ENCODE measurements at places on chromosomes 11 and 22.

- DNase-seq, result no peak
These were observed 87.2 kb downstream of the C11orf91 start for GRCh38 chr11:33613404-33613803.

DNA sequence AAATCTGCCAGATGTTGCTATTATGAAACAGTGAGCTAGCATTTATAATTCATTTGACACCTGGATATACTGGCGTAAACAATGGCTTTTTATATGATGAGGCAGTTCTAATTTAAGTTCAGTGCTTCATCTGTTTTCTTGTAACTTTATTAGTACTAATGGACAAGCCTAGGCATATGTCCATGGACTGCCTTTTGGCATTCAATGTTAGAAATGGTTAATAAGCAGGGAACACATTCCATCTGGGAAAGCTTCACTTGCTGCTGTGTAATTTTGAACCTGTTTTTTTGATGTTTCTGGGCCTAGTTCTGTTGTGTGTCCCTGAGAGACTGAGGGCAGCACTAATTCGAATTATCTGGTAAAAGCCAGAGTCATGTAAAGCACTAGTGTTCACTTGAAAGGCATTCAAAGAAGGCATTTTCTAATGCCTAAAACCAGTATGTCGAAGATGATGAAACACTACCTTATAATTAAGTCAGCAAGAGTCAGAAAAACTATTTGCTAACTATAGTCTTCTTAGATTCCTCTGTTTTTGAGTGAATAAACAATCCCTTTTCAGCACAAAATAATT, 138.5 kb downstream of the SWAP70 start:
- DNase-seq, result no peak

- no peak for DNase-seq
These were observed 84.4 kb downstream of the MPPED2 start for GRCh38 chr11:30501744-30502143.

GRCh38 chr22:23769321-23769965, 1.7 kb upstream of the CHCHD10 start:
- DNase-seq, result no peak

- no peak for DNase-seq
These were observed 57.6 kb downstream of the FBXO7 start for GRCh38 chr22:32531931-32532819.

- DNase-seq, result no peak
These were observed 47.5 kb downstream of the PAMR1 start for GRCh38 chr11:35477901-35478300.

DNA sequence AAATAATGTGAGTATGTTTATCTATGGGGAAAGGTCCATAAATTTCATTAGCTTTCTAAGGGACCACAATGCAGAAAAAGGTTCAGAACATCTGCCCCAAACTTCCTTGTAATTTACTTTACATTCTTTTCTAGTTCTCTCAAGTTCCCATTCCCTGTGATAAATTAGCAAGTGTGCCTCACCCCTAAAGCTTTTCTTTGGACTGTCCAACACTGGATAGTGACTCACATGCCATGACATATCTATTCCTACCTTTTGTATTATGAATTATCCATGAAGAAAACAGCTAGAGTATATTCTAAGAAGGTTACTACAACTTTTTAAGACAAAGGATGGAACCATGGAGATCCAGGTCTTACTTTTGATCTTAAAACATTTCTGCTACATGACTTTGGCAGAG, 1.6 kb downstream of the OR51F1 start:
- no peak for DNase-seq

- DNase-seq, result no peak
These were observed 12.0 kb downstream of the UPK3A start for GRCh38 chr22:45296628-45297297.

- no peak for DNase-seq
These were observed 262.7 kb downstream of the JRKL start for GRCh38 chr11:96652516-96652915.

- DNase-seq, result no peak
These were observed 152.7 kb upstream of the BLID start for GRCh38 chr11:122268601-122269130.

DNA sequence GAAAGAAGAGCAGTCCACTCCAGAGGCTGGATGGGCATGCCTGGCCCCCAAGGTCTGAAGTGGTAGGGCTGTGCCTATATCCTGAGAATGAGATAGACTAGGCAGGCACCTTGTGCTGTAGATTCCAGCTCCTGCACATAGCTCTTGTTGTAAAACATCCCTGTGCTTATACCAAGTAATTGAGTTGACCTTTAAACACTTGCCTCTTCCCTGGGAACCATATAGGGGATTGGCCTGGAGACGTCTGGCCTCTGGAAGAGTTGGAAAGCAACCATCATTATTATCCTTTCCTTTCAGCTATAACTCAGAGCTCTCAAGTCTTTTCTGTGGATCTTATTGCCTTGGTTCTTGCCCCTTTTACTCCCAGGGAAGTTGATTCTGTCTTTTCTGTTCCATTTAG, 15.1 kb downstream of the LIMK2 start:
- no peak for DNase-seq

DNA sequence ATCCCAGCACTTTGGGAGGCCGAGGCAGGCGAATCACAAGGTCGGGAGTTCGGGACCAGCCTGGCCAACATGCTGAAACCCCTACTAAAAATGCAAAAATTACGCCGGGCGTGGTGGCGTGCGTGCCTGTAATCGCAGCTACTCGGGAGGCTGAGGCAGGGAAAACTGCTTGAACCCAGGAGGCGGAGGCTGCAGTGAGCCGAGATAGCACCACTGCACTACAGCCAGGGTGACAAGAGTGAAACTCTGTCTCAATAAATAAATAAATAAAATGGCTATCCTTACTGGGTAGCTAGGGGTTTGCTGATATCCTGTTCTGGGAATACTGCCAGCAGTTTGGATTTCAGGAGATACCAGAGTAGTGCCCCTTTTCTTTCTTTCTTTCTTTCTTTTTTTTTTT, 2.4 kb upstream of the RBM14 start:
- DNase-seq, result no peak

DNA sequence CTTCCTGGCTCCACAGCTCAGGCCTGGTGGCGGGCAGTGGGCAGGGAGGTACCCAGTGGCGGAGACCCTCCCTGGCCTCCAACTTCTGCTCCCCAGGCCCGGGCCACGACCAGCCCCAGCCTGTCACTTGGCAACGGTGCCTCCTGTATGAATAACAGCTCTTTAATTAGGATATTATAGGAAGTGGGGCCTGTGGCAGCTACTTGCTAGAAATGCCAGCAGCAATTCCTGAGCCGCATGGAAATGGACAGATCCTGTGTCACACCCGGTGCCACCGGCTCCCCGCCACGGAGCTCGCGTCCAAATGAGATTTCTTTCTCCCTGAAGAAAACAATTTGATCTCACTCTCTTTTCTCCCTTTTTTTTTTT, 104.5 kb downstream of the CHST1 start:
- DNase-seq, result no peak

- DNase-seq, result no peak
These were observed 23.0 kb downstream of the SHANK3 start for GRCh38 chr22:50695421-50696250.

DNA sequence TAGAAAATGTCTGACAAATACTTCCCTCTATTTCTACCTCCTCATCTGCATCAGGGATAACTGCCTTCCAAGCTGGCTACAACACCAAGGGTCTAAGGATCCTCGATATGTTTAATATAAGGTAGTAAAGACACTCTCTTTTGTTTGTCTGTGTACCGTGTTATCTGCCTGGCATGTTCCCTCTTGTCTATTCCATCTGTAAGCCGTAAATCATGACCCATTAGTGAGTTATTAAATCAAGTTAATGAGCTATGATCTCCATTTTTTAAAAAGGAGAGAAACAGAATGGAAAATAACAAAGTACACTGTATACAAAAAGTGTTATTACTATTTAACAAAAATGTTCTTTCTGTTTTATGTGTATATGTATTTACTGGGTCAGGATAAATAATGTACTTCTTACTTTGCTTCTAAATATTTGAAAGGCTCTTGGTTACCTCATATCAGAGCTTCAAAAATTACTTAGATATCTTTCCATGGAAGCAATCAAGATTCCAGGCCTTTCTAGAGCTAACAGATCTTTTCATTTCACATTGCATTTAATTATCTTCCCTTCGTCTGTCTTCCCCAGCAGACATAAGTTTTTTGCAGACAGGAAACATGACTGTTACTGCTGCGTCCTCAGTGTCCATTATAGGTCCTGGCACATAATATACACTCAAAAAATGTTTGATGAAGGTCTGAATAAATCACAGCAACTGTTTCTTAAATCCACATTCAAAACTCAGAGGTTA, 342.6 kb upstream of the CCDC90B start:
- DNase-seq, result no peak

DNA sequence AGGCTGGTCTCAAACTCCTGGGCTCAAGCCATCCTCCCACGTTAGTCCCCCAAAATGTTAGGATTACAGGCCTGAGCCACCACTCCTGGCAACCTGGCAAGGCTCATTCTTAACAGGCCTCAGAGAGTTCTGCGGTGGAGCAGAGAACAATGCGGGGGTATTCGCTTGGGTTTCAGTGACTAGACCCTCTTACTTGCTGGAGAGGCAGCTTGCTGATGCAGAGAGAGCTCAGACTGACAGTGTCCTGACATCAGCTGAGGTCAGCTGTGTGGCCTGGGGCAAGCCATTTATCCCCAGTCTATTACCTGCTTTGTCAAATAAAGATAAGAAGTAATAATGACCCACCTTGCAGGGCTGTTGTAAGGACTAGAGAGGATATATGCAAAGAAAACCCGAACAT, 40.3 kb upstream of the DMC1 start:
- DNase-seq, result no peak

- DNase-seq, result peak; percentile 72
These were observed 16.1 kb upstream of the APOA1 start for GRCh38 chr11:116853461-116854073.

- DNase-seq, result no peak
These were observed 1.2 kb upstream of the ASCL2 start for GRCh38 chr11:2271327-2272227.

GRCh38 chr11:18615628-18616392, 16.2 kb downstream of the MISFA start:
- DNase-seq, result peak; percentile 67

DNA sequence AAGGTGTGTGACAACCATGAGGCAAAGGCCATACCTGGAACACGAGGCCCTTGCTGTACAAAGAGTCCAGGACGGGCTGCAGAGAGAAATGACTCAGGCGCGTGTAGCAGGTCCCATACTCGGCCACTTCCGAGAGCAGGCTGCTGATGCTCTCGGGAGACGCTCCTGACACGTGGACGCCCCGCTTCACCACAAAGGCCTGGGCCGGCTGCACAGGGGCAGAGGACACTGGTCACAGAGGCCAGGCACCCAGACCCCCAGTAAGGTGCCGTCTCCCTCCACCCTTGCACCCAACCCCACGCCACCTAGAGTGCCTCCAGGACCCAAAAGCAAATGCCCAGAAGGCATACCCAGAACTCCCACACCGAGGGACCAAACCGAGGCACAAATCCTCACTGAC, 15.5 kb downstream of the TUBGCP6 start:
- no peak for DNase-seq

DNA sequence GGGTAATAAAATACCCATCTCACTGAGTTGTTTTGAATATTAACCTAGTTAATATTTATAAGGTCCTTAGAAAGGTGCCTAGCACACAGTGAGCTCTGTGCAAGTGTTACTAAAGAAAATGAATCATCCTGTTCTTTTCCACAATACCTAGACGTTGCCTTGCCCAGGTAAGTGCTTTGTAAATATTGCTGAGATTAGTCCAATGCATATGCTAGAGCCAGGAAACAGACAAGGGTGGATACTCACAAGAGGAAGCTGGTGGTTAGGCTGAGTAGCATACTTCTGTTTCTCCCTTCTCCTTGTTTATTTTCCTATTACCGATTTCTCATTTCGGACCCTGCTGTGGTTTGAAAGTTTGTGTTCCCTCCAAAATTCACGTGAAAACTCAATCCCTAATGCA, 58.1 kb upstream of the BARX2 start:
- no peak for DNase-seq

DNA sequence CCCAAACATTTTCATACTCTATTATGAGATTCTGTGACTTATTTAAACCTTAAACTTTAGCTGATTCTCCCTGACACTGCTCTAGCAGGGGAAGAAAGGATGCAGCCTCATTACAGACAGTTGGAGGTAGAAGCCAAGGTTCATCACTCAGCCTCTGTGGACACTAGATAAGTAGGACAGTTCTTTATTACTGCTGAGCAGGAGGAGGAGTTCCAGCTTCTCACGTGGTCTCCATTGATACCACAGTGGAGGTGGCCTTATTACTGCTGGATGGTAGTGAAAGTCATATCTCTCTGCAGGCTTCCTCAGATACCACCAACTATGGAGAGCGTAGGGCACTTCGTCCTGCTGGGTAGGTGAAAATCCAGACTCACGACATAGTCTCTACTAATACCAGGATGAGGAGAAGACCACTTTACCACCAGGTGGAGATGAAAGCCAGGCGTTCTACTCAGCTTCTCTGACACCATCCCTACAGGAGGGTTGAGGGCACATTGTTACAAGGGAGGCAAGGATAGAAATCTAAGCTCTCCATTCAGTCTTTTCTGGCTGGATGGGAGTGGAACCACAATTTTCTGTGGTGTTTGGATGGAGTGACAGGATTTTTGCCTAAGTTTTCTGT, 13.1 kb upstream of the ANGPTL5 start:
- DNase-seq, result no peak

DNA sequence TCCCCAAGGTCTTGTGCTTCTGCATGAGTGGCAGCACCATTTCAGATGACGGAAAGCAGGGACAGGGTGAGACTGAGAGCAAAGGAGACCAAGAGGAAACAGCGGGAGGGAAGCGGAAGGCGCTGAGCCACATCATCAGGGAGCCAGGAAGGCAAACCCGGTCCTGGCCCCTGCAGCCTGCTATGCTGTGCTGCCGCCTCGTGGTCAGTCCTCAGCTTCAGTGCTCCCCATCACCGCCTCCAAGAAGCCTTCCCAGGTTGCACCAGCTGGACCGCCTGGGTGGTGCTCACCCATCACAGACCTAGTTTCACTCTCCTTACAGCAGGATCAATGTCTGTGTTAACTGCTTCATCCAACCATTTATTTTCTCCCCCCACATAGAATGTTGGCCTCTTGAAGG, 73.0 kb upstream of the PHF21B start:
- no peak for DNase-seq

GRCh38 chr11:43648888-43649287, 31.6 kb upstream of the HSD17B12 start:
- DNase-seq, result no peak

DNA sequence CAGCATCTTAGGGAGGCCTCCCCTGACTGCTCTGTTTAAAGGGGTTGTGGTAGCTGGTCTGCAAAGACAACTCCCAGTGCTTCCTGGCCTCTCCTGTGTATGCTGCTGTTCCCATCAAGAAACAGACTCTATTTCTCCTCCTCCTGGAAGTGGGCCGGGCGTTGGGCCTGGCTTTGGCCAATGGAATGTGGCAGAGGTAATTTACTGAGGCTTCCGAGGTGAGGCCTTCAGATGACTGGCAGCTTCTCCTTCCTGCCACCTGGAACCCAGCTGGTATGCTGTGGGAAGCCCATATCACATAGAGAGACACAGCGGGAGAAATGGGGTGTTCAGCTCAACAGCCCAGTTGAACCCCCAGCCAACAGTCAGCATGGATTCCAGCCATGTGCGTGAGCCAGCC, 25.1 kb upstream of the EIF3D start:
- no peak for DNase-seq
